ENCODE measurements at places on chromosomes 5 and 9.

DNA sequence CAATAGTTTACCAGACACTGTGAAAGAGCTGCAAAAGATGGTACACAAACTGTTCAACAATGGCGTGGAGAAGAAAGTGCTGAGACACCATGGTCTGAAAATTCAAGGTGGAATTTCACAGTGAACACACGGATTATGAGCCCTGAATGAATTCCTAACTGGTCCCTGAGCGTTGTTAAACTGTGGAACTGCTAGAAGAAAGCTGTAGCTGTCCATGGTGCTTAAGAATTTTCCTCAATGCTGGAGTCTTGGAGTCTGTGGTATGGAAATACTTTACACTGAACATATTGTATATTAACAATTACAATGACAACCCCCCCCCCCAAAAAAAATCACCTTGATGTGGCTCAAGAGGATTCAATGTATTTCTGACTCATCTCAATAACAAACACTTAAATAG is 68.5 kb downstream of the SLC24A2 start:
- no peak for DNase-seq

DNA sequence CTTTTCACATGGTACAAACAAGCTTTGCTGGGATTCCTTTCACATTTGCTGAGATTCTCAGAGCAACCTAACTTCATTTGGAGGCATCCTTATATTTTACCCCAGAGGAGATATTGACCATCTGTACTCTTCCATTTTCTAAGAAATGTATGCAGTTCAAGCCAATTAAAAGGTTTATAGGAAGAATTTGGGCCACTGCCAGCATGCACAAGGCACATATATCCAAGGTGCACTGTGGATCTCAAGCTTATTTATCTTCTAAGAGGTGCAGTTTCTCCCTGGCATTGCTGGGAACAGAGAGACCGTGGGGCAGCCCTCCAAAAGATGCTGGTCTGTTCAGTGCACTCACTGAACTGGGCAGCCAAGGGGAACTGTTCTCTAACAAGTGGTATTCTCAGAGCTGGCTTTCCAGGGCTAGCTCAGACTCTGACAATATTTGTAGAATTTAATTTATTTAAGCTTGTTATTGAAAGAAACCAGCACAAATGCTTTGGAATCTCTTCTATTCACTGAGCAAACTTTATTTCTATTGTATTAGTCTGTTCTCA is 213.3 kb downstream of the TENT4A start:
- DNase-seq, result no peak

DNA sequence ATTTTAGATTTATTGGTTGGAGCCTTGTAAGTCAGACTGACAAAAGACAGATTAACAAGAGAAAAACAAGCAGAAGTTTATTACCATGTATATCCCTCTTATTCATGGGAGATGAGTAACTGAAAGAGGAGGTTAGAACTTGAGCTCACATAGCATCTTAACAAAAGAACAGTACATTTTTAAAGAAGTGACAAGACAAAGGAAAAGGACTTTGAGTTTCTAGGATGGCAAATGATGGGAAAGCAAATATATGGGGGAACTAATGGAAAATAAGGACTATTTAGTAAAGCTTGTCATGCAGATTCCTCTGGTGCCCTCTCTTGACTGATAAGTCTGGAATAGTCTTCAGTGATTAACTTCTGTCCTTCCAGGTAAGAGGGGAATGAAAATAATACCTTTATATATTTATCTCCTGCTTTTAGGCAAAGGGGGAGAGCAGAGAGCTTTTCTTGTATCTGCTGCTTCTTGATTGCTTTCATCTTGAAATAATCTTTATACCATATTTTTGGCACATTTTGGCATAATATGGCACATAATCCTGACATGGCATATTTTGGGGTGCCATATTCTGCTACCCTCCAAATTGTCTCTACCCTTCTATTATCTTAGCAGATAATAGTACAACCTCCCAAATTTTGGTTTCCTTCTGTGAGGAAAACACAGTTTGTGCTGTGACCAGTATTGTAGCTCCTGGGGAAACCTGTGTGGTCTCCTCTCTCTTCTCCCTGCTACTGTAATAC is 206.8 kb downstream of the TMC1 start:
- DNase-seq, result no peak

GRCh38 chr9:106829666-106830408 is 33.1 kb upstream of the ZNF462 start:
- DNase-seq, result no peak

DNA sequence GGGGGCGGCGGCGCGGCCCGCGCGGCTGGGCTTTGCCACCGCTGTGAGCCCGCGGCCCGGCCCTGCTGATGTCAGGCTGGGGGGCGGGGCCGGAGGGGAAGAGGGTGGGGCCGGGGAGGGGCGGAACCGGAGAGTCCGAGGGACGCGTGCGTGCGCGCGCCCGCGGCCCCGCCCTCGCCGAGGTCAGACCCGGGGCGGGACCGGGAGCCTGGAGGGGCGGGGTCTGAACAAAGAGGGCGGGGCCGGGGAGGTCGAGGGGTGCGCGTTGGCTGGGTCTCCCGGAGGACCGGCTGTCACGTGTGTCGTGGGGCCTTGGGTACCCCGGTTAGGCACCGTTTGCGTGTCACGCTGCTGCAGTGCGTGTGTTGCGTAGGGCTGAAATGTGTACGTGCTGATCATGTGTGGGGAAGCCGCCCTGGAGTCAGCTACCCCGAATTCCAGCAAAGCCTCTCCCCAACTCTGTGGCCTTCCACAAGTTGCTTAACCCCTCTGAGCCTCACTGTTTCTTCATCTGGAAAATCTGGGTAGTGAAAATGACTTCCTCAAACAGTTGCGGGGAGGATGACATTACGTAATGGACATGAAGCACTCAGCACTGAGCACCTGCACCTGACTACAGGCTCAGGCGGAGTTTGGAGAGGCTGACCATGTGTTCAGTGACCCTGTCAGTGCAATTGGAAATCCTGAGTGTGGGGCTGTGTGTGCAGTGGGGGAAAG is at the start of gene RALGDS:
Gene RALGDS (minus strand): TSS at position 43 of the 717 bp plus-strand sequence. CDS start 86 bp downstream, outside the sequence.
- peak; percentile 82 for DNase-seq

DNA sequence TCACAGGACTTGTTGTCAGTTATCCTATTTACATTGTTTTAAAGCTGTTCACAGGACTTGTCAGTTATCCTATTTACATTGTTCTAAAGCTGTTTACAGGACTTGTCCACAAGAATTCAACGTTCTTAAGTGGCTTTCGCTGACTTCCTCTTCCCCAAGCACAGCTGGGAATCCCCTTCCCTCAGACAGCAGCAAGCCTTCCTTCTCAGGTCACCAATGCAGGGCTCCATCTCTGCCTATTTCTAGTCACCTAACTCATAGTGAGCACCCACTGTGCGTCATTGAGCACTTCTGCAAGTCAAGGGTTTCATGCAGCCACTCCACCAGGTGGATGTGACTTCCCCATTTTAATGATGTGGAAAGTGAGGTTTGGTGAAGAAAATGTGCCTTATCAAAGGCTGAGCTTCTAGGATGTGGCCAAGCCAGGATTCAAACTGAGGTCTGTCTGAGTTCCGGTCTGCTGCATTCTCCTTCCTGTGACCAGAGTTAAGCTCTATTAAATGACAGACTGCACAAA is 109.8 kb upstream of the ZNF462 start:
- no peak for DNase-seq

DNA sequence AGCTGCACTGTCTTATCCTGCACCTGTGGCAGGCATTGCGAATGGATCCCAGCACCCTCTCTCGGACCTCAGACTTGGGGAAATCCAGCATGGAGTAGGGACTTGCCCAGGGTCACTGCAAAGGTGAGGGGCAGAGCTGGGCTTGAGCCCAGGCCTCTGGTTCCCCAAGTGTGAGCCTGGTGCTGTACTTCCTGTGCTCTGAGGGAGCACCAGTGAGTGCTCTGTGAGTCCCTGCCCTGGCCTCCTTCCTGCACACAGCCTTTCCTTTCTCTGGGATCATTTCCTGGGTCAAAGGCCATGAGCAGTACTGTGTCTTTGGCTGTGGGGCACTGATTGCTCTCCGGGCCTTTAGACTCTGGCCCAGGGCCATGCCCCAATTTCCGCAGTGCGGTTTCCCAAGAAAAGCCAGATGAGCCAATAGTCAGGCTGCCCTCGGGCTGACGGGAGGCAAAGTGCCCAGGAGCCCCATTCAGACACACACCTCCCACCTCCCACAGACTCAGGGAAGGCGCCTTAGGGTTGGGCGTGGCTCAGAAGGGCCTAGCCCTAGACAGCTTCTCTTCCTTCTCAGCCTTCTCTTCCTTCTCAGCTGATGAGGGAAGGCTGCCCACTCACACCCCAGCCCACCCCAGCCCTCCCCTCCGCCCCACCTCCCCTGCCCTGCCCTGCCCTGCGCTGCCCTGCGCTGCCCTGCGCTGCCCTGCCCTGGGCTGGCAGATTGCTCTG is 23.3 kb upstream of the TRIM14 start:
- no peak for DNase-seq

DNA sequence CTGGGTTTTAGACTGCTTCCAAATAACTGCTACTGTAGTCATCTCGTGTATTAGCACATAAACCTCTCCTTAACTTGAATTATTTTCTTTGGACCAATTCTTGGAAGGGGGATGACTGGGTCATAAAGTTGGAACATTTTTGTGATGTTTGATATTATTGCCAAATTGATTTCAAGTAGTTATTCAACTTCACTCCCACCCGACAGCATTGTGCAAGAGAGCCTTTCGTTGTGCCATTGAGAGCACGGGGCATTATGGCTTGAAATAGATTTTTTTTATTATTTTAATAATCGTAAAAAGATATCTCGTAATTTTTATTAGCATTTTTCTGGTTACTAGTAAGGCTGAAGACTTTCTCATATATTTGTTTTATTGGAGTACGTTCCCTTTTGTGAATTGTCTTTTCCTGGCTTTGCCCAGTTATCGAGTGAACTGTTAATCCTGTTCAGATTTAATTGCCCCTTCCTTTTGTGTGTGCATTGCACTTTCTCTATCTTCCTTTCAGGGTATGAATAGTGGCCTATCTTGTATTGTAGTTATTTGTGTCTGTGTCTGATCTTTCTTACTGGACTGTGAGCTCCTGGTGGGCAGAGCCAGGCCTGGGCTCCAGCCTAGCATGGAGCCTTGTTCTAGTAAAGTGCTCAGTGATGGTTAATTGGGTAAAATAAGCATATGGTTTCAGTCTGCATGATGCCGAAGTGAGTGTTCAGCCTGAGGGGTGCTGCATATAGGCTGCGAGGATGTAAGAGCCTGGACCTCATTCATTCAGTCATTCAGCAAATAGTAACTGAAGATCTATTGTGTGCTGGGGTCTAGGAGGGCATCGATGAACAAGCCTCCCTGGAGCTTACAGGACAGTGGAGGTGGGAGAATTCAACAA is 93.5 kb upstream of the SHB start:
- DNase-seq, result no peak

- no peak for DNase-seq
Observed at GRCh38 chr9:13750061-13750460, 470.6 kb upstream of the MPDZ start.

DNA sequence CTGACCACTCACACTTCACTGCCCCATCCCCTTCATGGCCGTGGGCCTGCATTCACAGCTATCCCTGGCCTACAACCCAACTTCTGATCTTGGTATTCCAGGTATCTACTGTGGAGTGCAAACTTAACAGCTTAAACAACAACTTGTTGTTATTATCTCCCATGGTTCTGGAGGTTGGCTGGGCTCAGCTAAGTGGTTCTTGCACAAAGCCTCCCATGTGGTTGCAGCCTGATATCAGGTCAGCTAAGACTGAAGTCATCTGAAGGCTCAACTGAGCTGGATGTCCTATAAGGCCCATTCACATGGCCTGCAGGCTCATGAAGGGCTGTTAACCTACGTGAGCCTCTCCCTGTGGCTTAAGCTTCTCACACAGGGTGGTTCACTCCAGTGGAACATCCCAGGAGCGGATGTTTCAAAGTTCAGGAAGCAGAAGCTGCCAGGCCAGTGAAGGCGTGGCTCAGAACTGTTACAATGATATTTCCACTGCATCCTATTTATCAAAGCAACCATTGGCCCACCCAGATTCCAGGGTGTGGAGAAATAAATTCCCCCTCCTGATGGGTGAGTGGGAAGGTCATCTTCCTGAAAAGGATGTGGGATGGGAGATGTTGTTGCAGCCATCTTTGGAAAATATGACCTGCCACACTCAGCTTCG is 30.0 kb upstream of the TRIO start:
- DNase-seq, result no peak

- DNase-seq, result no peak
Observed at GRCh38 chr9:108052431-108053080, 563.0 kb upstream of the KLF4 start.

GRCh38 chr5:172672681-172673080 is 31.6 kb downstream of the NEURL1B start:
- no peak for DNase-seq

DNA sequence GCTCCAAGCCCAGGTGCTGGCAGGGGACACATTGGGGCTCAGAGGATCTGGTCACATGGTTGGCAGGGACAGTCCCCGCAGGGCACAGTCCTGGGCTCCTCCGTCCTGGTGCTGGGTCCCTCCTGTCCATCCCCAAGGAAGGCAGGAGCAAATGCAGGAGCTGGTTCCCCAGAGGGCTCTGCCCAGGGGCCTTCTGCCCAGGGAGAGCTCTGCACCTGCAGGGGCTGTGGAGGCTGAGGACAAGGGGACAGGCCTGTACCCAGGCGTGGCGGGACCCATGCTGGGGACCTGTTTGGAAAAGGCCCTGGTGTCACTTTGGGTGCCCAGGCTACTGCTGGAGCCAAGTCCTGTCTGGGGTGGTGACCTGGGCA is 7.2 kb downstream of the SPATA31E1 start:
- DNase-seq, result no peak

GRCh38 chr5:1541702-1542400 is 18.1 kb upstream of the LPCAT1 start:
- DNase-seq, result no peak

DNA sequence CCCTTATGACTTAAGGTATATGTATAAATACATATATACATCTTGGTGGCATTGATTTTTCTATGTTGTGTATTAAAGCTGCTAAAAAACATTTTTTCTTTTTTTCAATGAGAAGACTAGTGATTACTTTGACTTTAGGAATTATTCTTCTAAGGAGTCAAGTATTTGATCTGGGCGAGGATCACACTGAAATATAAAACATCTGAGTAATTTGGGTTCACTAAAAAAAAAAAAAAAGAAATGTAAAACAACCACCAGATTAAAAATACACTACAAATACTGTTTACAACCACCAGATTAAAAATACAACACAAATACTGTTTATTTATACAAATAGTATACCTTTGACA is 9.0 kb downstream of the UBAP1 start:
- DNase-seq, result no peak

- DNase-seq, result no peak
Observed at GRCh38 chr5:131496400-131496713, 138.7 kb downstream of the RAPGEF6 start.

DNA sequence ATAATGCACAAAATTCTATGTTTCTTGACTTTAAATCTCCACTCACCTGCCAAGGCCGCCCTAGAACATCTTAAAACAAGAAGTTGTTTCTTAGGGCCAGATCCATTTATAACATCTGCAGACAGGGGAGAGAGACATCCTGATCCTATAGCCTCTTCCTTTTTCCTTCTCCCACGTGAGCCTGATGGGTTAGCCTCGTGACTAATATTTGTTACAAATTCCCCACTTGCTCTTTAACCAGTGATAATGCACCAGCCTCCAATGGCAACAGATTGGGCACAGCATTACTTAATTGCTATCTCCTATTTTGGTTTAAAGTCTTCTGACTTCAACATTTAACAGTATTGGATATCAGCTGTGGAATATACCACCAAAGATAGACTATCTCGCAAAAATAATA is 196.5 kb downstream of the GADD45G start:
- DNase-seq, result no peak
